ENCODE measurements at places on chromosomes 5 and 9.

DNA sequence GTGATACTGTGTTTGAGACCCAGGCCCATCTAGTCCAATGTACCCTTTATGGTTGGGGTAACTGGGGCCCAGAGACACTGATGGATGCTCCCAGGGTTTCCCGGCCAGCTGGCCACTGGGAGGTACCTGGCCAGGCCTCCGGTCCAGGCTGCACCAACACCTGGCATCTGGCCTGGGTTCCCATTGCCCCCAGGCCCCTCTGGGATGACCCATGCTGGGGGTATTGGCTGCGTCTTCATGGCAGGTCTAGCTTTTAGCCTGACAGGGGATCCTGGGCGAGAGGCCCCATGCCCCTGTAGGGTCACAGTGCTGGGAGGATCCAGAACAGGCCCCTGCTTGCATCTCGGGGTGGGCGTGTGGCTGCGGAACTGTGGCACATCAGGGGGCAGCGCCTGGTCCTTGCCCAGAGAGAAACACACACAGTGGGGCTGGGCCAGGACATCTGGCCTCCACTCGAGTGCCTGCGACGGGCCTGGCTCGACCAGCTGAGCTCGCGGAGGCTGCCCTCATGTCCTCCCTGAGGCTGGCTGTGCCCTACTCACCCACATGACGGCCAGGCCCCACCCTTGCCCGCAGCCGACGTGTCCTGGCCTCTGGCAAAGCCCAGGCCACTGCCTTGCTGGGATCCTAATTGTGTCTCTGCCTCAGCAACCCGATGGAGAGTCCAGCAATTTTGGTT is 21.5 kb upstream of the COL5A1 start:
- no peak for DNase-seq

DNA sequence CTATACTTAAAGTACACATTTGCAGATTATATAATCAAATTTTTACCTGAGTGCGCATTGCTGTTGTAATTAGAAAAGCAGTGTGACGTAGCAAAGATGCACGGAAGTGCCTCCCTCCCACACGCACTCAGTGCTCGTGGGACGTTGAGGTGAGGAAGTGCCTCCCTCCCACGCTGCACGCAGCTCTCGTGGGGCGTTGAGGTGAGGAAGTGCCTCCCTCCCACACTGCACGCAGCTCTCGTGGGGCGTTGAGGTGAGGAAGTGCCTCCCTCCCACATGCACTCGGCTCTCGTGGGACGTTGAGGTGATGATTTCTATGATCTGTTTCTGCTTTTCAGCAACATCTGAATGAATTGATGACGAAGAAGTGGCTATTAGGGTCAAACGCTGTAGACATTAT is 21.0 kb downstream of the EXOC3 start:
- DNase-seq, result peak; percentile 81

DNA sequence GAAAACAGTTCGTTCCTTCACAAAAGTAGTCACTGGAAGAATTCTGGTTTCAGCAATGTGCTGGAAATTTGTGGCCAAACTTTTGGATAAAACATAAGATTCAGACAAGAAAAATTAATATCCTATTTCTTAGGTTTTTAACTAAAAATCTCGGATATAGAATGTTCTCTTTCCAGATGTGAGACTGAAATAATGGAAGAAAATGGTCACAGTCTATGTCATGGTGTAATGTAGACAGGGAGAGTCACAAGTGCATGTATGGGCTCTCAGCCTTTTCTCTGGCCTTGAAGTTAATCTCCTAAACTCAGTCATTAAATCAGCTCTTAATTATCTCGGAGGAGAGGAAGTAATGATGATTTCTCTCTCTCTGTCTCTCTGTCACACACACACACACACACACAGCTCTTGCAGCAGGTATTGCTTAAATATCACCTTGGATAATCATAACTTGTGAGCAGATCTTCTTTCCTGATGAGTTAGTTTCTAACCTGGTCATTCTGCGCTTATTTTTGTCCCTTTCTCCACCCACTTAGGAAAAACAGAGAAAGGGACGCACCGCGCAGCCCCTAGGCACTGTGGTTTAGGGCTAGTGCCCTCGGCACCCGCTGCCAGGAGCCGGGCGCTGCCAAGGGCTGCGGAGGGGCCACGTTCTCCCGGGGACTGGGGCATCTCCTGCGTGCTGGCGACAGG is 672 bp upstream of the ITGA2 start:
- no peak for DNase-seq

GRCh38 chr9:14797435-14797834 is 74.9 kb upstream of the CER1 start:
- no peak for DNase-seq

- DNase-seq, result no peak
Observed at GRCh38 chr5:176678584-176678983, 31.3 kb downstream of the TSPAN17 start.

DNA sequence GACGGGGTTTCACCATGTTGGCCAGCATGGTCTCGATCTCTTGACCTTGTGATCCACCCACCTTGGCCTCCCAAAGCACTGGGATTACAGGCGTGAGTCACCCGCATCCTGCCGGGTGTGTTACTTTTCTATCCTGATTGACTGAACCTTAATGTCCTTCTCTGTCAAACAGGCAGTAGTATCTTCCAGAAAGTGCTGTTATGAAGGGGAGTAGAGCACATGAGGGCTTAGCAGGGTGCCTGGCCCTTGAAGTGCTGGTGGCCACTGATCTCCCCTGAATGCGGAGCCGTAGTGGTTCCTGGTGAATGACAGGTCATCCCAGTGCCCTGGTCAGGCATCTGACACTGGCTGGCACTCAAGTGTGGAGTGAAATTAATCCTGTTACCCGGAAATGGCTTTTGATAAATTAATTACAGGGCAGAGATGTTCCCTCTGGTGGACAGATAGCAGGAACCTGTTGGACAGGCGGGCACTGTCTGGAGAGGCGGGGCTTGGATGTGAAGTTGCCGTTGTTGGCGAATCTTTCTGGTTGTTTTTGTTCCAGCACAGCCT is 28.4 kb downstream of the PRRC2B start:
- DNase-seq, result no peak

GRCh38 chr5:175460126-175460525 is 16.1 kb upstream of the DRD1 start:
- DNase-seq, result no peak
